ENCODE measurements at places on chromosomes 4 and X.

- no peak for DNase-seq
These were observed 41.0 kb upstream of the SCD5 start for GRCh38 chr4:82839624-82840023.

GRCh38 chr4:138409670-138410069 lies 167.5 kb upstream of the SLC7A11 start:
- no peak for DNase-seq

GRCh38 chrX:104351173-104351769 lies 96.5 kb upstream of the ESX1 start:
- no peak for DNase-seq

- no peak for DNase-seq
These were observed 1449.7 kb downstream of the PCDH7 start for GRCh38 chr4:32169841-32170240.

GRCh38 chr4:83456184-83456501 lies 285 bp downstream of the MRPS18C start:
- DNase-seq: no peak

- no peak for DNase-seq
These were observed 78.4 kb downstream of the STARD8 start for GRCh38 chrX:68725756-68726365.

- DNase-seq: no peak
These were observed 46.1 kb downstream of the SLIT2 start for GRCh38 chr4:20297783-20298182.

DNA sequence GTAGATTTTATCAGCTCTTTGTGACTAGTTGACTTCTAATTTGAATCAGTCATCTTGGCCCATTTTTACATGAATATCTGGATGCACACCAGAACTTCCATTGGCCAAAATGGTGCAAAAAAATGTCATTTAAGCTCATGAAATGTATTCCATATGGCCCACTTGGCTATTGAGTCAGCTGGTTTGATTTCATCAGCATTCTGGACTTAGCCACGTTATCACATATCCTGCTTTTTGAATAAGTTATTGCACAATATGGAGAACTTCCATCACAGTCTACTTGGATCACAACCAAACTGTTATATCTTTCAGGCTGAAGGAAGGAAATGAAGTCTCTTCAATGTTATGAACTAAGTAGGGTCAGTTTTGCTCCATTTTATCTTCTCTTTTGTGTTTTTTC lies 640.6 kb downstream of the PCDH7 start:
- no peak for DNase-seq

GRCh38 chr4:15106399-15106798 lies 104.1 kb downstream of the CPEB2 start:
- DNase-seq: no peak

- DNase-seq: no peak
These were observed 615.8 kb downstream of the TRAM1L1 start for GRCh38 chr4:116469582-116469981.

- DNase-seq: no peak
These were observed 104.8 kb upstream of the CASK start for GRCh38 chrX:42028109-42028508.

DNA sequence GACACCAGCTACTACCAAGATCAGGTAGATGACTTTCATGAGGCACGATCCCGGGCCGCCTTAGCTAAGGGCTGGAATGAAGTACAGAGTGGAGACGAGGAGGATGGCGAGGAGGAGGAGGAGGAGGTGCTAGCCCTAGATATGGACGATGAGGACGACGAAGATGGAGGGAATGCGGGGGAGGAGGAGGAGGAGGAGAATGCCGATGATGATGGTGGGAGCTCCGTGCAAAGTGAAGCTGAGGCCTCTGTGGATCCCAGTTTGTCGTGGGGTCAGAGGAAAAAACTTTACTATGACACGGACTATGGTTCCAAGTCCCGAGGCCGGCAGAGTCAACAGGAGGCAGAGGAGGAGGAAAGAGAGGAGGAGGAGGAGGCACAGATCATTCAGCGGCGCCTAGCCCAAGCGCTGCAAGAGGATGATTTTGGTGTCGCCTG lies 481 bp downstream of the UTP3 start:
- no peak for DNase-seq

DNA sequence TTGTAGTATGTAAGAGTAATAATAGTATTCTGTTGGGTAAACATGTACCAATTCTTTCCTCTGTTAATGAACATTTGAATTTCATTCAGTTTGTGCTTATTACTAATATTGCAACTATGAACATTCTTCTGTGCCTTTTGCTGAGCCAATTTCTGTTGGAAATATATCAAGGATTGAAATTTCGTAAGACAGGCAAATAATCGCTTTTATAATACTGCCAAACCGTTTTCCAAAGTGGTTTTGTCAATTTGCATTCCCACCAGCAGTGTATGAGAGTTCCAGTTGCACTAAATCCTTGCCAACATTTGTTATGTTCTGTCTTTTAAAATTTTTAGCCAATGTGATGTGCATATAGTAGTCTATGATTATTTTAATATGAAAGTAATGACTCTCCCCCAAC lies 38.6 kb downstream of the MAGEB17 start:
- DNase-seq: no peak

GRCh38 chrX:17592117-17592516 lies 145.2 kb upstream of the SCML1 start:
- no peak for DNase-seq

- peak; percentile 30 for DNase-seq
These were observed 1.2 kb downstream of the PHF8 start for GRCh38 chrX:54043056-54043455.

DNA sequence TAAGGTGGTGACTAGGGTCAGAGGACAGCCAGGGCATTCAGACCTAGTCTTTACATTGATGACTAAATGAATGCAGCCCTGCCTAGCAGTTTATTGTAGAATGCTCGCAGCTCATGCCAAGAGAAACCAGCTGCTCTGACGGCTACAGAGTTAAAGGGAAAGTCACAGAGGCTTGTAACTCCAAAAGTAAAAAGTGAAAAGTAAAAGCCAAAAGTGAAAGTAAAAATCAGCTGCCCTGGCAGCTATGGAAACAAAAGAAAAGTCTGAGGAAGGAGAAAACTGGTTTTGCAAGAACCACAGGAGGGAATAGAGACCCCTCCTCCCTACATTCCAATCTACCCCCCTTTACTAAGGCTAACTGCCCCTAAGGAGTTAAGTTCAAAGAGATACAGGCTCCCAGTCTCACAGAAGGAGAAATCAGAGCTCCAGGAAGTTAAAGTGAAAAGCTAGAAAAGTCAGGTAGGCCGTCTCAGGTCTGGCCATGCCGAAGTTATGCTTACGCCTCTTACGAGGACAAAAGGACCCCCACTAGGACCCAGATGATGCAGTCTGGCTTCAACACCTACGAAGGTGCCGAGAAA lies 6.0 kb downstream of the GAGE10 start:
- DNase-seq: peak; percentile 89

GRCh38 chrX:20527558-20528011 lies 260.9 kb upstream of the RPS6KA3 start:
- no peak for DNase-seq

DNA sequence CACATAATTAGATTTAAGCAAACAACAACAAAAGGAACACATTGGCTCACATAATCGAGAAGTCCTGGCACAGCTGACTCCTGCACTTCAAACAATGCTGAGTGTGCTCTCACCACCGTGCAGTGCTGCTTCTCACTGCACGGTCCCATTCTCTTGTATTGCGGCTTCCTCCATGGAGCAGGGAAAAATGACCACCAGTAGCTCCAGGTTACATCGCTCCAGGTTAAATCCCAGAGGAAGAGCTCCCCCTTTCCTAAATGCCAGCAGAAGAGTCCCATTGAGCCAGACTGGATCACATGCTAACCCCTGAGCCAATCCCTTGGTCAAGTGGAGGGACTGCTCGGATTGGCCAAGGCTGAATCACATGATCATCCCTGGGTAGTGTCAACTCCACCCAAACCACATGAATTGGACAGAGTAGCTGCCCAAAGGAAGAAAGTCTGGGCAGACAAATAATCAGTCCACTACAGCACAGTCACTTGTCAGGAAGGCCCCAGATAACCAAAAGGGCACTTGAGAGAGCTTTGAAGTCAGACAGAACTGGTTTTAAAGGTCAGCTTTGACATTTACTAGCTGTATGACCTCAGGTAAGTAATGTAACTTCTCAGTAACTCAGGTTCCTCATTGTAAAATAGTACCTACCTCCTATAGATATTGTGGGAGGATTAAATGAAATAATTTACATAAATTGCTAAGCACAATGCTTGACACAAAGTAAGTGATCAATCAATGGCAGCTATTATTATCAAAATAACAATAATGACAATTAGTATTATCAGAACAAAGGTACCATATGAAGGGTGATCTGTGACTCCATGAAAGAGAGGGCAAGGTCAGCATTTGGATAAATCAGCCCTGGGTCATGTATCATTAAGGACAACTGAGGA lies 14.3 kb downstream of the TEC start:
- no peak for DNase-seq

- no peak for DNase-seq
These were observed 421.4 kb upstream of the LCORL start for GRCh38 chr4:18442957-18443356.

DNA sequence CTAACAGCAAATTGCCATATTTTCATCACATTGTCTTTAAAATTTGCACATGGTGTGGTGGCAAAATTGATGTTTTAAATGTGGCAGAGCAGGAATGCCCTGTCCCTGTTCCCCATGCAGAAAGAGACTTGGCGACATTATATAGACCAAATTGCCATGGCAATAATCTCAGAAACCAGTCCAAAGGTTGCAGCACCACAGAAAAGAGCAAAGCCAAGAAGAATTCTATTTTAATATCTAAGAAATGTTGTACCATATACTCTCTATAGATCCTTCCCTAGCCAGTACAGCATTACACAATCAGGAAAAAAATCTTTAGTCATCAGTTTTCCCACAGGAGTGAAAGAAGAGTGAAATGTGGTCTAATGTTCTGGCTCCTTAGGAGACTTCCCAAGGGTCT lies 80.0 kb downstream of the UGT2B28 start:
- no peak for DNase-seq

DNA sequence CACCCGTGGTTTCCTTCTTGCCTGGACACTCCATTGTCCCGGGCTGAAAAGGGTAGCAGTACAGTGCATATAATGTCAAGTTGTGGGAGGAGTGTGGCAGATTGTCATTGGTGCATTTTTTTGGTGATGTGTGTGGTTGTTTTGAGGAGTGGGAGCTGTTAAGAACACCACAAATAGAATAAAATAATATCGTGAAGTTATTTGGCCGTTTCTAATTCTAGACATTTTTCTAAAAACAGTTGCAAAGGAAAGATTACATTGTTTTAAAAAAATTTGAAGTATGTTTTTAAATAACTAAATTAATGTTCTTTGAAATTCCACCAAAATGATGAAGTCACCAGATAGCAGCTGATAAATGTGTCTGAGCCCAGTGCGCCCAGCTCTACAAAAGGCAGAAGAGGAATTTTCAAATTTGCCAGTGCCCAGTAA lies 1.3 kb downstream of the PKD2 start:
- no peak for DNase-seq

DNA sequence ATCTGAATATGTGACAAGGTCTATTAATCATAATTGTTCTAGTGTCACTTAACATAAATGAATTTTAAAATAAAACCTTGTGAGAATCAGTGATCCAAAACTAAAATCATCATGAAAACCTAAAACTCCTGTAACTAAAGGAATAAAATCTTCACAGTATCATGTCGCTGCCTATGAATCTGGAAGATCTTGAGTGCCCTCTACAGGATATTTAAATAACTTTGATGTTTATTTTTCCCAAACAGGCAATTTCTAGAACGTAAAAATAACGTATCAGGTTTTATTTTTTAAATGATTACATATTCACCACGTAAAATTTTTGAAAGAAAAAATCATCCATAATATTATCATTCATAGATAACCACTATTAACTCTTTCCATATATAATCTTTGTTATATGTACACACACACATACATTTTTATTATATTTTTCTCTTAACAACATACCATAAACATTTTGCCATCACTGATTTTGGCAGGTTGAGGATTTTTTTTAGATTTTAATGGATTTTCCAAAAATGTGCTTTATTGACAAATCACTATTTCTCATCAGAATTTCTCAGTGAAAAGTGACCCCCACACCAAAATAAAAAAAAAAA lies 79.6 kb downstream of the COMMD8 start:
- no peak for DNase-seq

DNA sequence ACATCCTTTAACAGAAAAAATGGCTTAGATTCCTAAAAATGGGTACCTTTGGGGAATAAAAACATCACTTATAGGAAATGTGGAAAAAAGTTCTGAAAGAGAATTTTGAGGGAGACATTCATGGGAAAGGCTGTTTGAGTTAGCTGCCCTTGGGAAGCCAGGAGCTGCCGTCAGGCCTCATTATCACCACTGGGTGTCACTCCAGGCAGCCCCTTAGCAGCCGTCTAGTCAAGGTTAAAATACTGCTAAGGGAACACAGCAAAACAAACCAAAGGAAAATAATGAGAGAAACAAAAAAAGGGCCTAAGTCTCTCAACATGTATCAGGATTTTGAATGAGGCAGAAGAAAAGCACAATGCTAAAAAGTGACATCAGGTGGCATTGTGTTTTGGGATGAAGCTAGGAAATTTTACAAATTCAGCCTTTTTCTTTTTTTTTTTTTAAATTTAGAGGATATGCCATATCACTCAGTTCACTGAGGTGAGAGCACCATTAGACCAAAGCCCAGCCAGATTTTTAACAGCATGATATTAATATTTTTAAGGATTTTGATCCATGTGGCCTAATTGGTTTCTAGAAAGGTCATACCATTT lies 235.3 kb downstream of the GPAT3 start:
- peak; percentile 63 for DNase-seq

- no peak for DNase-seq
These were observed 101.6 kb downstream of the FAM193A start for GRCh38 chr4:2637956-2638552.

- peak; percentile 80 for DNase-seq
These were observed 8.6 kb downstream of the NOP14 start for GRCh38 chr4:2954358-2955185.

DNA sequence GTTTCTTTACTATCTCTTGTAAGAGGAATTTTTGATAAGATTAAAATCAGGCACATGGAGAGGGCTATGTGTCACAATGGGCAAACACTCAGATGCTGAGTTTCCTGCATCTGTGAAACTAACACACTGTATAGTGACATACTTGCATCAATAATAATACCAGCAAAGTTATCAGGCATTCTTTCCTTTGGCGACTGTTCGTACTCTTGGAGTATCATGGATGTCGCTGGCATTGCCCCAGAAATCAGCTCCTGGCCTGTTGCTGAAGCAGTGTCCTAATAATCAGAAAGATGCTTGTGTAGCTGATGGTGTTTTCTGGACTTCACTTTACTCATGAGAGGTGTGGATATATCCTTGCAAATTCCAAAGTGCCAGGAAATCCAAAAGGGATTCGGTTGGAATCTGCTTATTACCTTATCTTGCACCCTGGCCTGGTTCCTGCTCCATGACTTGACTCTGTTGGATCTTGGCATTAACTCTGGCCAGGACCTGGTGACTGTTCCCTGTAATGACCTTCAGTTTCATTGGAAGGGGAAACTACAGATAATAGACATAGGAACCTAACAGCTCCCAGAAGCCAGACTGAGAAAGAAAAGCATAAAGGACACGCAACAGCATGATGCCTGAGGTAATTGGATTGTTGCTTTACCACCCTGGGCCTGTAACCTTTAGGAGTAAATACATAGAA lies 762.5 kb upstream of the GRIA3 start:
- no peak for DNase-seq

- DNase-seq: no peak
These were observed 22.9 kb downstream of the SLITRK2 start for GRCh38 chrX:145840531-145840930.
